ENCODE measurements at places on chromosomes 7 and 10.
A peak's percentile ranks its signal among the peaks of the same experiment; 100 is the strongest.

GRCh38 chr10:822661-823367 lies 108.7 kb downstream of the LARP4B start:
- DNase-seq = no peak

GRCh38 chr7:69561266-69561960 lies 36.9 kb upstream of the AUTS2 start:
- no peak for DNase-seq

DNA sequence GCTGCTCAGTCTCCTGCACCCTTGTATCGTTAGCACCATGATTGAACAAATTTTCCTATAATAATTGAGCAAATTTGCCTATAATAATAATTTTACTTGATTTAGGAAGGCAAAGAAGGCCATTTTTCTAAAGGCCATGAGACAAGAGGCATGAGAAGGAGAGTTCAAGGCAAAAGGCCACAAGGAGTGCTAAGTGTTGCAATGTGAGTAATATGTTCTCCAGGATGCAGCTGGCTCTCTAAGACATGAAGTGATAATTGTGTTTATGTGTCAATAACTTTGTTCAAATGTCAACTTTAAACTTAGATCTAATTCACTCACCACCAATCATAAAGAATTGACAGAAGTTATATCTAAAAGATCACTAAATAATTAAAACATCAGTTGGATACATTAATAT lies 53.8 kb downstream of the SGCE start:
- DNase-seq = no peak

- DNase-seq = no peak
Measured at GRCh38 chr10:62025901-62026879, 124.7 kb downstream of the ARID5B start.

DNA sequence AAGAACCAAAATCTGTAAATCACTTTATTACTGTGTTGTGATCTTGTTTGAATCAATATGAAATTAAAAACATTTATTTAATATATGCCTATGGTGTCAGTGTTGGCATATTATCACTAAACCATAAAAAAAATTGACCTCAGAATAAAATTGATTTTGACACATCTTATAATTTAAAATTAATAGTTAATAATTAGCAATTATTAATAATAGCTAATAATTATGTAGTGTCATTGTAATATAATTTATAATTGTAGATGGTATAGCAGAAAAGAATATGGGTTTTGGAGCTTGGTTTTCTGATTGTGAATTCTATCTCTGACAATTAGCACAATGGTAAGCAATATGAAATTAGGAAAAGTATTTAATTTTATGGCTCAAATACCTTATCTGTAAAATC lies 89.4 kb upstream of the CNTNAP2 start:
- DNase-seq = no peak

- DNase-seq = no peak
Measured at GRCh38 chr7:143436325-143436946, 6.8 kb upstream of the TAS2R60 start.

DNA sequence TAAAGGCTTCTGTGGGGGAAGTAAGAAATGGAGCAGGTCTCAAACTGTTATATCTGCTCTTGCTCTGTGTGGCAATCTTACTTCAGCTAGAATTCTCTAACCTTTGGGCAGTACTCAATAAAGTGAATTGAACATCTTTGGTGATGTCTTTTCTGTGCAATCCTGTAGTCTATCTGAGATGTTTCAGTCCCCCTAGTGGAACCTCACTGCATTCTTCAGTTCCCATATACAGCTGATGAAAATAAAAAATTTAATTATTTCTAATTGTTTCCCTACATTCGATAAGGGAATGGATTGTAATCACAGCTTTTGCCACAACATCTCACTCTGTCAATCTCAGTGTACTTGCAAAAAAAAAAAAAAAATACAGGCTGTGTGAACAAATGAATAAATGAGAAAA lies 522.6 kb downstream of the DNAJB9 start:
- no peak for DNase-seq

- DNase-seq = no peak
Measured at GRCh38 chr7:128809363-128809762, 17.6 kb downstream of the CCDC136 start.

- DNase-seq = peak; percentile 83
Measured at GRCh38 chr10:79938728-79939406, 10.0 kb downstream of the SFTPD start.

GRCh38 chr10:126904516-126904817 lies 761 bp upstream of the DOCK1 start:
- no peak for DNase-seq

- peak; percentile 93 for DNase-seq
Measured at GRCh38 chr7:92621026-92621540, 30.9 kb upstream of the FAM133B start.

DNA sequence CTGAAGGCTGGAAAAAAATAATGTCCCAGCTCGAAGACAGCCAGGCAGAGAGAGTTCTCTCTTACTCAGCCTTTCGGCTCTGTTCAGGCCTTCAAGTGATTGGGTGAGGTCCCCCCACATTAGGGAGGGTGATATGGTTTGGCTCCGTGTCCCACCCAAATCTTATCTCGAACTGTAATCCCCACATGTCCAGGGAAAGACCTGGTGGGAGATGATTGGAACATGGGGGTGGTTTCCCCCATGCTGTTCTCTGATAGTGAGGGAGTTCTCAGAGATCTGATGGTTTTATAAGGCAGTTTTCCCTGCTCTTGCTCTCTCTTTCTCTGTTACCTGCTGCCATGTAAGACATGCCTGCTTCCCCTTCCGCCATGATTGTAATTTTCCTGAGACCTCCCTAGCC lies 36.6 kb upstream of the LEP start:
- DNase-seq = no peak

- no peak for DNase-seq
Measured at GRCh38 chr7:50676740-50677637, 105.7 kb downstream of the GRB10 start.

DNA sequence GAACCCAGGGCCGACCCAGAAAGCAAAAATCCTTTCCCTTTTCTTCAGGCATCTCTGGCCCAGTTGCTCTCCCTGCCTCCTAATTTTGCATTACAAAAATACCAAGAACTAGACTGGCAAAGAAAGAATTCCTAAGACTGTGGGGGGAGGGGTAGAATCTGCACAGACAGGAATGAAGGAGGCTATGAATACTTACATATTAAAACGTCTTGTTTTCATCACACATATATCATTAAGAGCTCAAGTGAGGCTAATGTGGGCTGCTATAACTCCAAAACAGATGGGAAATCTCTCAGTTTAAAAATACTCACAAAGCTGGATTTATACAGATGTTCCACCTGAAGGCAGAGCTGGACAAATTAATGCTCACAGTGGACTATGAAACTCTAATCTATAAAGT lies 29.2 kb upstream of the MKX start:
- DNase-seq = no peak

GRCh38 chr7:150322833-150323681 lies at the start of the genes ACTR3C and LRRC61:
Gene ACTR3C, minus strand, starts transcription at chr7:150323545. Its CDS starts 28,249 bp downstream, at chr7:150295296.
Gene LRRC61, plus strand, starts transcription at chr7:150323355. Its CDS starts 13,507 bp downstream, at chr7:150336862.
- peak; percentile 21 for DNase-seq

DNA sequence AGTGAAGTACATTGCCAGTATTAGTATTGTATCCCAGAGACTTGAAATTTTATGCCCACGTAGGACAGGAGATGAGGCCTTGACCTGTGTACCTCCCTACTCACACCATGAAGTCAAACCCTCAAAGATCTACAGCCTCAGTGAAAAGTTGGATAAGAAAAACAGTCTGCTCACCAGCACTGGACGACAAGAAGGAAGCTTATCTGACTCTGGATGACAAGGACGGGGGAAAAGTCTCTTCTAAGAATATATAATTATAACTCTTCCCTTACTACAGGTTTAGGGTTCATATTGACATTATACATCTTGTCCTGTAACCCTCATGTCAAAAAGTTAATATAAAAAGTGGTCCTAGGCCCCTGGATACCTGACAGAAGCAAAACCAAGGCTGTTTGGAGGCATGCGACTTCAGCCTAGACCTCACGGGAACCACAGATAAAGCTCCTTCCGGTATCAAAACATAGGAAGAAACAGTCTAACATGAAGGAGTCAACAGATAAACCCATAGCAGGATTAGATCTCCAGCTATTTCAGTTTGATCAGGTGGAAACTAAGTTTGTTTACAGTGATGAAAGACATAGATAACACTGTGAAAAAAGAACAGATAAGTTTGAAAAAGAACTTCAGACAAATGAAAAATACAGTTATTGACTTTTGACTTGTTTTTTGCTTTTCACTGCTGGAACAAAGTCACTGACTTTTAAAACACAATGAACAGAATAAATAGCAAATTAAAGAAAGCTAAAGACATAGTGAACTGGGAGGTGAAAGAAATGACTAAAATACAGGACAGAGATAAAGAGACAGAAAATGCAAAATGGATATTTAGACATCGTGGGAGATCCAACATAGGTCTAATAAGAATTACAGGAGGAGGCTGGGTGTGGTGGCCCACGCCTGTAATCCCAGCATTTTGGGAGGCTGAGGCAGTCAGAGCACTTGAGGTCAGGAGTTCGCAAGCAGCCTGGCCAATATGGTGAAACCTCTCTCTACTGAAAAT lies 145.9 kb downstream of the PHTF2 start:
- no peak for DNase-seq

- DNase-seq = no peak
Measured at GRCh38 chr7:10655031-10655430, 318.6 kb upstream of the PHF14 start.

GRCh38 chr10:102613785-102614184 lies 30.5 kb upstream of the TRIM8 start:
- no peak for DNase-seq

- no peak for DNase-seq
Measured at GRCh38 chr10:60513281-60513680, 123.6 kb upstream of the ANK3 start.

- no peak for DNase-seq
Measured at GRCh38 chr7:134028853-134029252, 98.3 kb upstream of the LRGUK start.

DNA sequence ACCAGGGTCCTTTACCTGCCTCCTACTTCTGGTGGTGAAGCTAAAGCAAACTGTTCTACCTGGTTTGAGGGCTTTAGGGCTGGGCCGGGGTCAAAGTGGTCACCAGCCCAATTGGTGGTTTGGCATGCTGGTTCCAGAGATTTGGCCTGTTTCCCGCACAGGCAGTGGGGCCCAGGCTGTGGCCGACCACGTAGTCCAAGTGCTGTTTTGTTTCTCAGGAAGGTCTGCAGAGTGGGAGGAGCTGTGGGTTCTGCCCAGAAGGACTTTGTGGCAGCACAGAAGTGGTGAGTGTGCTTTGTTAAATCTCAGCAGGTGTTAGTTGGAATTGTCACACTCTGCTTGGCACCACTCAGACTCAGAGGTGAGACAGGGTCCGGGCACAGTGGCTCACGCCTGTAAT lies 85.8 kb downstream of the MKX start:
- no peak for DNase-seq
